ENCODE measurements at places on chromosomes 6 and 20. TPM values are rescaled to one million over a fixed set of nuclear protein-coding genes. Genes with fewer than 3 reads are reported as not detected.

MED23 gene
- 12.2 TPM for polyA plus RNA-seq

UNC5CL gene
- 0.11 TPM for polyA plus RNA-seq

ID4 gene
- polyA plus RNA-seq, result not detected

SH3BGRL2 gene
- polyA plus RNA-seq, result 0.28 TPM
